ENCODE measurements at places on chromosomes 4 and X.

- DNase-seq, result no peak
Measured at GRCh38 chr4:65624651-65625050, 45.6 kb downstream of the EPHA5 start.

DNA sequence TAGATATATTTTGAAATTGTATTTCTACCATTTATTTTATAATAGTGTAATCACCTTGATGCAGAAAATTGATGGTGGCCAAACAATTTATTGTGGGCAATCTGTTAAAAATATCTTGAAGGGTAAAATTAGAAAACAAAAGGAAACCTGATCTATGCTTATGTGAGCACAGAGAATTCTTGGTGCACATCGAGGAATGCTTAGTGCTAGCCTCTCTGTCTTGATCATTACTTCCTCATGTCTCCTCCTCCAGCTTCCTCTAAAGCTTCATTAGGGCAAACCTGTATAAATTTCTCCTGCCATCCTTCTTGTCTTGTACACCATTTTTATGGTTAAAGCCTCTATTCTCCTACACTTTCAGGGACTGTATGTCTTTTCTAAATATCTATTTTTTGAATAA, 725.8 kb downstream of the RAPGEF2 start:
- no peak for DNase-seq

- no peak for DNase-seq
Measured at GRCh38 chr4:5711479-5712184, 631 bp downstream of the EVC start.

DNA sequence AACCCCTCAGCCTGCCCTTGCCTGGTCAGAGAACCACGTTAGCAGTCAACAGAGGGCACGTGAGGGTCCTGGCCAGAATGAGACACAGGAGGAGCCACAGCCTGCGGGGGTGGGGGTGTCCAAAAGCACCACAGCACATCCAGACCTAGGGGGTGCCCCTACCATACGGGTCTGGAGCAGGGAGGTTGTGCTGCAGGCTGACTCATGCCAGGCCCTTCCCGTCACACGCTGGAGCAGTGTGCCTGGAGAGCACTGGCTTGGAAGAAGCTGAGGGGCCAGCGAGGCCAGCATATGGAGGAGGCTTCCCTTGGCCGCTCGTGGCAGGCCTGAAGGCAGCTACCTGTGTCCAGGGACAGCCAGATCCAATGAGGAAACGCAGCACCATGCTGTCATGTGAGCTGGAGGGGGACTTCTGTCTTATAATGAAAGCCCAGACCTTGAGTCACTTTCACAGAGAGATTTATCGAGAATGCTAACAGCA, 1.5 kb upstream of the IRAK1 start:
- DNase-seq, result no peak

GRCh38 chr4:185534866-185535611, at the start of gene PDLIM3:
Gene PDLIM3, minus strand, starts transcription at chr4:185535507. Its CDS starts 73 bp downstream, at chr4:185535434.
- DNase-seq, result no peak

DNA sequence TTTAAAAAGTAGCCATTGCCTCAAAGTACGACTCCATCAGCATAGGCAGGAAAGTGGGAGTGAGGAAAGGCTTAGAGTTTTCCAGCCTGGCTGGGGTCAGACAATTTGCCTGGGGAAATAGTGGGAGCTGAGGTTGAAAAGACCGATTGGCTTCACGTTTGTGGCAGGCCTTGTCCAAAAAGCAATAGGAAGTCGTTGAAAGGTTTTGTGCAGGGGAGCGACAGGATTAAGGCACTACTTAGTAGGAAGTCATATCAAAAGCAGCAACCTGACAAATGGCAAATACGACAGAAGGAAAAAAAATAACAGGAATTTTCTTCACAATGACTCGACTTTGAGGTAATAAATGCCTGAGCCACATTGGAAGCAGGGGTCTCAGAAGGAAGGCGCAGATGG, 691 bp upstream of the EREG start:
- DNase-seq, result no peak

DNA sequence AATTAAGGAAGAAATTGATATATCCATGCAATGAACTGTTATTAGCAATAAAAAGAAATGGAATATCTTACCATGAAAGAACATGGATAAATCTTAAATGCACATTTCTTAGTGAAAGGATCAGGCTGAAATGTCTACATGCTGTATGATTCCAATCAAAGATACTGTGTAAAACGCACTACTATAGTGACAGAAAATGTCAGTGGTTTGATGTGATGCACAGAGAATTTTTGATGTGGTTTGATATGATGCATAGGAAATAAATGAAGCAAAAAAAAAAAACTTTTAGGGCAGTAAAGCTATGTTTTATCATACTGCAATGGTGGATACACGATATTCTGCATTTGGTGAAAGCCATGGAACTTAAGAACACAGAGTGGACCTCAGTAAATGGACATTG, 547.6 kb downstream of the GABRG1 start:
- no peak for DNase-seq

DNA sequence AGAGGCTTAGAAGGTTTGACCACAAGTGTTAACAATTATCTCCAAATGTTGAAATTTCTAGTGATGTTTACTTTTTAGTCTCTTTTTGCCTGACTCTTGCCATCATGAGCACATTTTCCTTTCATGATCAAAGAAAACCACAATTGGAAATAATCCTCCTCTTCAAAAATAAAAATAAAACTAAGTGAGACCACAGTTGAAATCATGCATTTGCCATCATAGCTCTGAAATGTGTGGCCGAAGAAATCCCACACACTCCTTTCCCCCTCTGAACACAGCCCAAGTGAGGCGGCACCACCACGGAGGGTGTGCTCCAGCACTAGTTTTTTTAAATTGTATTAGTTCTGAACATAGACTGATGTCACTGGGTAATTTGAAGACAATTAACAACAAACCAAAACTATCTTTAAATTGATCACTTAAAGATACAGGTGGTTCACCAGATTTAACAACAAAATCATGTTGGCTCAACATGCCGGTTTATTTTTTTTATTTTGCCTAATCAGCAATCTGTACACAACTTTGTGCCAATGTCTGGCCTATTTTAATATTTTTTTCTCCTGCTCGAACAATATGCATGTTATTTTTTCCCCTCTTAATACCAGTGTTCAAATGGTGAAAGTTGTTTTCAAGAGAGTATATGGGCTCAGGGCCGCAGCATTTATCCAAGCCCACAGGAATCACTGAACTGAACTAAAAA, 17.6 kb downstream of the APBB2 start:
- no peak for DNase-seq

GRCh38 chr4:67587156-67587555, 28.6 kb downstream of the STAP1 start:
- DNase-seq, result no peak

- peak; percentile 13 for DNase-seq
Measured at GRCh38 chr4:71187404-71188155, 151.2 kb upstream of the SLC4A4 start.

DNA sequence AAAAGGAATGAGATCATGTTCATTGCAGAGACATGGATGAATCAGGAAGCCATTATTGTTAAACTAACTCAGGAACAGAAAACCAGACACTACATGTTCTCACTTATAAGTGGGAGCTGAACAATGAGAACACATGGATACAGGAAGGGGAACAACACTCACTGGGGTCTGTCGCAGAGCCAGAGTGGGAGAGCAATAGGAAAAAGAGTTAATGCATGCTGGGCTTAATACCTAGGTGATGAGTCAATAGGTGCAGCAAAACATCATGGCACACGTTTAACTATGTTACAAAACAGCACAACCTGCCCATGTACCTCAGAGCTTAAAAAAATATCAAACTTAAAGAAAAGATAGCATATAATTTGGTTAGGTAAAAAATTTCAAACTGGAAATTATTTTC, 281.4 kb downstream of the PABPC4L start:
- DNase-seq, result no peak

- no peak for DNase-seq
Measured at GRCh38 chrX:117996918-117997480, 119.6 kb downstream of the KLHL13 start.
